ENCODE measurements at places on chromosomes 2 and 18.

DNA sequence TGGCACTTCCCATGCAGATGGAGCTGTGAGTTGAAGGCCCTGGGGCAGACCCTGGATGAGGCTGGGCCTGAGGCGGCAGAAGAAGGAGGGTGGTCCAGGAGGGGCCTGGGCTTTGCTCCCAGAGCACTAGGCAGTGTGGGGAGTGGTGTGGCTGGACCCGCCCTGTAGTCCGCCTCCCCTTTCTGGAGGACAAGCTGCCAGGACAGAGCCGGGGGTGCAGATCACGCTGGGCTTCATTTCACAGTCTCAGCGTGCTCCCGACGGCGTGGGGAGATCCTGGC, 49.8 kb downstream of the PTGR3 start:
- DNase-seq, result no peak

DNA sequence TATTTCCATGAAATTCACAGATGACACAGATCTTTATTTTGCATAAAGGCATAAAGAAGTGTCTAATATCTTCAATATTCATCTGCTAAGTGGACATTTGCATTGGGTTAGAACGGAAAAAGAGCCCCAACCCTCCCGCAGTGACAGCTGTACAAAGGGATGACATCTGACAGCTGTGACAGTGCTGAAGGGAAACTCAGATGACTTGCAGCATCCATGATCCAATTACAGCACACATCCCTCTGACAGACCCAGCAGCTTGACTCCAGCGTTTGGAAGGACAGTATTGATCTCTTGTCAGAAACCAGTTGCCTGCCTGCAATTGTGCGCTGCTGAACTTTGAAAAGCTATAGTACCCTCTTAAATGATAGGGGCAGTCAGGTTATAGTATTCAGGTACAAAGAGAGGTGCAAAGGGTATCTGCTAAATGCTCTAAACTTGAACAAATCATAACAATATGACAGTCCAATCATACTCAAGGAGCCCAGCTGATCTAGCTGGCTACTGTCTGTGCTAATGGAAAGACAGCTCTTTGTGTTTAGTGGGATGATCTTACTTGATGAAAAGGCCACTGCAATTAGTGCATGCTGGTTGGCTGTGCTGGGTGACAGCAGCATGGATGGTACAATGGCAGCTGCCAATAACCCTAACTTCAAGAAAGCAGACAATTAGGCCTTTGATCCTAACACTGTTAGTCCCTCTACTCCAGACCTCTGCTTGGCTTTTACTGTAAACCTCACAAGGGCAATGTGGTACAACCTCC, 599.2 kb downstream of the NR4A2 start:
- DNase-seq, result no peak

- no peak for DNase-seq
Observed at GRCh38 chr2:38180754-38181153, 104.8 kb upstream of the CYP1B1 start.

DNA sequence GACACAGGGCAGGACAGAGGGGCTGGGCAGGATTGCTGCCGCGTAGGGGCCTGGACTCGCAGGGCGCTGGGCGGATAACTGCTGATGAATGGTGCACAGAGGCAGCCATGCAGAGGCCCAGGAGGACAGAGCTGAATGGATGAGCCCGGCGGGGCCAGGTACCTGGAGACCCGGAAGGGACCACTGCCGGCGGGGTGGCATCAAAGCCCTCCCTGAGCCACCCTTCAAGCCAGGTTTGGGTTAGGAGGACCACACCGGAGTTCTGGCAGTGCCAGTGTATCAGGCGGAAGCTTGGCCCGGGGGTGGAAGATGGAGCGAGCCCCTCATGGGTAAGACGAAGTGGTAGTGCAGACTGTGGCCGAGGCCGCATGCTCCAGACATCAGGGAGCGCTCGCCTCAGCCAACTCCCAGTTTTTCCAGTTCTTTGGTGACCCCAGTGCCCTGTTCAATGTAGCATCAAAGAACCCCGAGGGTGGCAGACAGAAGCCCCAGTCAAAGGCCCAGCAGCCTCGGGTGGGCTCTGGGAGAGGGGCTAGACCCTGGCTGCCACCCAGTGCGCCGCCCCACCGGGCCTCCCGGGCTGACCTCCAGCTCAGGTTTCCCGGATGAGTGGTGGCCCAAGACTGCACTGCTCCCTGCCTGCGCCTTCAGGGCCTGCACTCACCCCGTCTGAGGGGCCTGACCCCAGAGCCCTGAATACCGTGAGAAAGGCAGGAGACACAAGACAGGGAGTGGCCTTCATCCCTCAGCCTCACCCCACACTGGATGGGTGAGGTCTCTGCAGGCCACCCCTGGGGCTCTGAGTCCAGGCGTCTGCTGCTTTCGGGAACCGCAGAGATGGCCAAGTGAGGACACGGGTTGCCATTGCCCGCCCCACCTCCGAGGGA, 50.9 kb downstream of the ACAA2 start:
- DNase-seq, result no peak

DNA sequence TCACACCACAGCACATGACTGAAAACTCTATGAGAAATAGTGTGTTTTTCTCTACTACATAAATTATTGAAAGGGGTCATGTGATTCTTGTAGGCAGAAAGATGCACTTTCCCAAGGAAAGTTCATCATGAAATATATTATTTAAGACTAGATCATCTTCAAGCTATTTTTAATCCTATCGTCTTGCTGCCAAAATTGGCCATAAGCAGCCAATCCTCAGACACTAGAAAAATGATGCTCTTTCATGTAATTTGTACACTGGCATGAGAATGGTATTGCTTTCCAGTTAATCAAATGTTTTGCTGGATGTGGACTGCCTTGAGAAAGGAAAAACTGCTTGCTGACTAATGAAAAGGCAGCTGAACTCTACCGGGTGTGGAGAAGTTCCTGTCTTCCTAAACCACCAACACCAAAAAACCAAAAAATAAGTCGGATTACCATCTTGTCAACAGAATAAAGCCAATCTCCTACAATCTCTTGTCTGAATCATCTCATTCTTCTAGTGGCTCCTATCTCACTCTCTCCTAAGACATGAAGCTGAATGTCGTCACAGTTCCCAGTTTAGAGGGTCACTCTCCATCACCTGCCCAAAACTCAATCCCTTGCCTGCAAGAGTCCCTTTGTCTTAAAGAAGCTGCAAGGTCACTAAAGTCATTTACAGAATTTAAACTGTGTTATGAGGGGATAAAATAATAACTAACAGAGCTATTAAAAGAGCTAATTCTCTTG, 5.3 kb downstream of the BCL2 start:
- no peak for DNase-seq

DNA sequence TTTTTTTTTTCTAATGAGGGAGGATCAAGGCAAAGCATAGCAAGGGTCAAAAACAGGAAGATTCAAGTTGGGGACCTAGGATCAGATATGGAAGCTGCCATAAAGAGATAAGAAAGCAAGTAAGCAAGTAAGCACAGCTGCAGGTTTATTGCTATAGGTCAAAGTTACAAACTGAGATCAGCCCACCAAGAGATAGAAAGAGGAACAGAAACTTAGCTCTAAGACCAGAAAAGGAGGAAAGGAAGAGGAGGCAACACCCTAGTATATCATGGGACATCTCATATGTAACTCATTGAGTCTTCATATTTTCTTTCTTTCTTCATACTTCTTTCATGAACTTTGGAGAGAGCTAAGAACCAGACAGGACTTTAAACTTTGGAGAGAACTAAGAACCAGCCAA, 295.9 kb upstream of the CRIM1 start:
- no peak for DNase-seq

DNA sequence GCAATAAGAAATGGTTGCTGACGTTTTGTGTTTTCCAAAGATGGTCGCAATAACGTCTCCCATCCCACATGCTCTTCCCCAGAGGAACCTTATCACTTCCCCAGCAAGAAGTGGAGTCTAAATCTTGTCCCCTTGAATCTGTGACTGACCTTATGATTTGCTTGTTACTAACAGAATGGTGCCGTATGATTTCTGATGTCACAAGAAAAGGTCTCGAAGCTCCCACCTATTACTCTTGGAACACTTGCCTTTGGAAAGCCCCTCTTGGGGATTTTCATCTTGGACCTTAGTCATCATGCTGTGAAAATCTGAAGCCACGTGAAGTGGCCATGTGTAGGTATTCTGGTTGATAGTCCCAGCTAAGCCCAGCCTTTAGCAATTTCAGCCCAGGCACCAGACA, 86.2 kb upstream of the GLS start:
- no peak for DNase-seq

DNA sequence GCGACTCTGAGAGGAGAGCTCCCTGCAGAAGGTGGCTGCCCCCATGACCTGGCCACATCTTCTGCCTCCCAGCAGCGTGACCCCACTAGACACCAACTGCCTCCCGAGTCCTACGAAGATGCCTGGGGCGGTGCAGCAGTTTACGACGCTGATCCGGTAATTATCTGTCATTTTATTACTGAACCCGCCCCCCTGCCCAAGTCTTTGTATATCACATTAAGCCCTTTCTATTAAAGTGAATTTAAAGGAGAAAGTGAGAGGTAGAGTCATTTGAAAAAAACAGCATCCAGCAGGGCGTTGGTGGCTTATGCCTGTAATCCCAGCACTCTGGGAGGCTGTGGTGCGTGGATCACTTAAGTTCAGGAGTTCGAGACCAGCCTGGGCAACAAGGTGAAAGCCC, 33.4 kb downstream of the ABCG8 start:
- no peak for DNase-seq

DNA sequence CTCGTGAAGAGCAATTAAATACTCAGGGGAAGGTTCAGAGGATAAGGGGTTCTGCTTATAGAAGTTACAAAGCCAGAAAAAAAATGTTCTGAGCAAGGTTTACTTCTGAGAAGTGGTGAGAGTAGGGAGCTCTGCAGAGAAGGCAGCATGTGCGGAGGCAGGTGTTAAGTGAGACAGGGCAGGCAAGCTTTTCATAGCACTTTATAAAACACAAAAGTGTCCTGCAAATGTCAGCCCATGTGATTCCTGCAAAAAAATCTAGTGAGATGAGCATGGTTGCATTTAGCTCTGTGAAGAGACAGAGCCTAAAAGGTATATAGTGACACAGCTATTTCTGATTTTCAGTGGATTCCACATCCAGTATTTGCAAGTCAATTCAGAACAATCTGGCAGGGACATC, 223.8 kb upstream of the SYT4 start:
- no peak for DNase-seq

DNA sequence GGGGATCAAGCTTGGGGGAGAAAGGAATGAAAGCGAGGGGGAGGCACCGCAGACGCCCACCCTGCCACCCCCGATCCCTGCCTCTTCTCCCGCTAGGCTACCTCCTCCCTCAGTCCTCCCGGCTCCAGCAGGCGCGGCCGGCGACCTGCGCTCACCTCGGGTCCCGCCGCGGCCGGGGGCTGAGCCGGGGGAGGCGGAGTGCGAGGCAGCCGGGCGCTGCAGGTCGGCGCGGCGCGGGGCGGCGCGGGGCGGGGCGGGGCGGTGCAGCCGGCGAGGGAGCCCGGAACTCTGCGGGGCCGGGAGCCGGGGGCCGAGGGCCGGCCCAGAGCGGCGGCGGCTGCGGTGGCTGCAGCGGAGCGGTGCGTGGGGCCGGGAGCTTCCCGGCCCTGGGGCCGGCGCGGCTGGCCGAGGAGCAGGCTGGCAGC, 477 bp downstream of the ACVR1 start:
- DNase-seq, result no peak

DNA sequence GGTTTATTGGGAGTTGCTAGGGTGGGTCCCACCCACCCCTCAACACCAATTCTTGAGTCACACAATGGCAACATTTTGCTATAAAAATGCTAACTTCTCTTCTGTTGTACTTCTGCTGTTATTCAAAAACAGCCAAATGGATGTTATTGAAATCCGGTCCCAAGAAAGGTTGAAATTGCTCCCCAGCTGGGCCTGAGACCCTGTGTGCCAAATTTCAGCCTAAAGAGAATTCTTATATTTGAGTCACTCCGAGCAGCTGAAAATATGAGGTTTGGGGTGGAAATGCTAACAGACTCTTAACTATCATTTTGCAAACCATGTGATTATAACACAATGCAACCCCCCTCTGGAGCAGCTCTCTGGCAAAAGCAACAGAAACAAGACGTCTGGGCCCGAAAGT, 27.0 kb upstream of the ACVR1 start:
- DNase-seq, result no peak

- no peak for DNase-seq
Observed at GRCh38 chr2:37569986-37570679, 101.3 kb downstream of the CDC42EP3 start.

- DNase-seq, result no peak
Observed at GRCh38 chr2:219542931-219543595, 546 bp downstream of the CHPF start.

DNA sequence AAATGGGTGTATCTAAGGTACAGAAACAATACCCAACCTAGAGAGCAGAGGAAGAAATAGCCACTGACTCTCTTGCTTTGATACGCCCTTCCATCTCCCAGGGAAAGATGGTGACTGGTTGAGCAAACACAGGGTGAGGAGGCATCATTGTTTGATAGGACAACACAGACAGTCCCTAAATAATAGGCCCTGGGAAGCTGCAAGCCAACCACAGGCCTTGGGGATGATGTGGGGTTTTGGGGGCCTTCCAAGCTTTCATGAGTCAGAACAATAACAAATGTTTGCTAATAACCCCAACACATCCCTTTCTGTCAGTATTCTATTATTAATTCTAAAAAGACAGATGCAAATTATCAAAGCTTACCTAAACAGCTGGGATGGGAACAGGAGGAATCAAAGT, 9.8 kb downstream of the LGALSL start:
- DNase-seq, result no peak

DNA sequence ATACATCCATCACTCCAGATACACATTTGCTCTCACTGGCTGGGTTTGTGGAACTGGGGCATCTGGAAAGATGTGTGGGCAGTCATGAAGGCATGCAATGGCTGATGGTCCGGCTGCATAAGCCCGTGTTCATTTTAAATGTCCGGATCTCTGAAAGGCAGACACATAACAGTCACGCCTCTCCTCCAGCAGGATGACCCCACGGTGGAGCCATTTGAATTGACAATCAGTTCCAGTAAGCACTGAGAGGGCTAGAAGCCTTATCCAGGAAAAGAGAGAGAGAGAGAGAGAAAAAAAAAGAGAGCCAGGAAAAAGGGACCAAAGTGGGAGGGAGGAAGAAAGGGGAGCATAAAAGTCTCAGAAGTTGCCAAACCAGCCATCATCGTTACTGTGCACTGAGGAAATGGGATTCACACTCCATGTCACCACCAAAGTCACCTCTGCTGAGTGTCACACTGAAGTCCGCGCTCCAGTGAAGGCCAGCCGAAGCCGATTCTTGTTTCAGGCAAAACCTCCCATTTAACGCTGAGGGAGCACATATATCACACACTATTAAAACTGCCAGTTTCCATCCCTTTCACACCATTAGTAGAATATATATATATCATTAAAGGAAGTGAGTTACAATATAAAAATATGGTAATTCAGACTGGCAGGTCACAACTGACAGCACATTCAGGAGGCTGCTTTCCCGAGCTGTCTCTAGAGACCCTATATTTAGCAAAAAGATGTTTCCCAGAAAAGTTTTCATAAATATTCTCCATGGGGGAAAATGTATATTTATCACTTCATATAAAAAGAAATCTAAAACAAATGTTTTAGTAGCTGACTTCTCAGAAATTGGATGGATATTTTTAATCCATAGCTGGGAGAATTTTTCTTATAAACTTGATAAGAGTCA, 142.0 kb downstream of the ACTR3 start:
- no peak for DNase-seq

Data from activated T-cell treated with anti-CD3 and anti-CD28 coated beads, Interleukin-2, amount 50 U/mL, for 1 hour (primary cell).